ENCODE measurements at places on chromosomes 11 and 22. TPM values are rescaled to one million over a fixed set of nuclear protein-coding genes. Genes with fewer than 3 reads are reported as not detected.

Gene YWHAH
- total RNA-seq: 80.7 TPM

Gene CARNS1
- under 0.01 TPM for total RNA-seq

Gene TMPRSS5
- total RNA-seq: under 0.01 TPM

Gene SHISA8
- total RNA-seq: not detected

Gene PTGDR2
- total RNA-seq: 0.11 TPM

Gene RAG1
- 0.37 TPM for total RNA-seq

Gene OR52E8
- total RNA-seq: not detected

Gene OR2AG1
- not detected for total RNA-seq

Gene ZNF215
- total RNA-seq: 10.4 TPM

Gene FAM118A
- 29.0 TPM for total RNA-seq

Gene CREB3L1
- total RNA-seq: 27.1 TPM

Gene POTEH
- not detected for total RNA-seq

Gene APOL1
- 9.8 TPM for total RNA-seq

Gene LYVE1
- total RNA-seq: 0.22 TPM

Gene LRRN4CL
- 12.2 TPM for total RNA-seq

Gene TRAF6
- total RNA-seq: 8.2 TPM

Gene C22orf31
- total RNA-seq: not detected

Gene CSF2RB
- total RNA-seq: not detected

Gene MRPL23
- 349 TPM for total RNA-seq

Gene SLC17A6
- total RNA-seq: not detected

Gene SLC1A2
- total RNA-seq: 6.2 TPM

Gene SERPING1
- total RNA-seq: 4.3 TPM

Gene CFAP300
- 7.9 TPM for total RNA-seq

Gene TPH1
- total RNA-seq: 0.11 TPM

Gene TRPM5
- total RNA-seq: not detected

Gene MEI1
- 2.1 TPM for total RNA-seq

Gene SMPD1
- 28.7 TPM for total RNA-seq

Gene PATE4
- total RNA-seq: not detected

Gene OR52I2
- under 0.01 TPM for total RNA-seq

Gene C11orf16
- total RNA-seq: not detected

Gene IPO7
- total RNA-seq: 150 TPM

Gene PLET1
- not detected for total RNA-seq

Gene ANGPTL5
- total RNA-seq: not detected

Gene PATZ1
- 11.7 TPM for total RNA-seq

Gene EXT2
- total RNA-seq: 145 TPM

Gene OSBP2
- total RNA-seq: 4.0 TPM

Gene LMNTD2
- 0.11 TPM for total RNA-seq

Gene C11orf97
- not detected for total RNA-seq

Gene KLHL35
- 1.7 TPM for total RNA-seq

Gene KRTAP5-9
- not detected for total RNA-seq

Gene KIF18A
- total RNA-seq: 40.0 TPM

Gene CXCR5
- not detected for total RNA-seq

Gene PRODH
- not detected for total RNA-seq

Gene GALR3
- total RNA-seq: not detected

Gene HTR3B
- total RNA-seq: not detected

Gene LDHAL6A
- not detected for total RNA-seq

Gene NAV2
- 19.9 TPM for total RNA-seq

Gene APOA4
- not detected for total RNA-seq

Gene FAT3
- total RNA-seq: 6.2 TPM

Gene PHOX2A
- total RNA-seq: not detected

Gene ASCL2
- total RNA-seq: not detected

Gene DNAJB7
- not detected for total RNA-seq

Gene JAML
- total RNA-seq: under 0.01 TPM

Gene PDE3B
- 2.7 TPM for total RNA-seq

Gene ARHGEF17
- total RNA-seq: 37.2 TPM

Gene PRDM11
- 2.9 TPM for total RNA-seq

Gene GPR83
- not detected for total RNA-seq

Gene TMPRSS4
- not detected for total RNA-seq

Gene PTPRCAP
- total RNA-seq: 0.44 TPM
